Astrocyte of the hippocampus (primary cell): ENCODE measurements at places on chromosomes 7 and 10.

GRCh38 chr10:91105269-91105668 lies 115.2 kb upstream of the PCGF5 start:
- DNase-seq: no peak

DNA sequence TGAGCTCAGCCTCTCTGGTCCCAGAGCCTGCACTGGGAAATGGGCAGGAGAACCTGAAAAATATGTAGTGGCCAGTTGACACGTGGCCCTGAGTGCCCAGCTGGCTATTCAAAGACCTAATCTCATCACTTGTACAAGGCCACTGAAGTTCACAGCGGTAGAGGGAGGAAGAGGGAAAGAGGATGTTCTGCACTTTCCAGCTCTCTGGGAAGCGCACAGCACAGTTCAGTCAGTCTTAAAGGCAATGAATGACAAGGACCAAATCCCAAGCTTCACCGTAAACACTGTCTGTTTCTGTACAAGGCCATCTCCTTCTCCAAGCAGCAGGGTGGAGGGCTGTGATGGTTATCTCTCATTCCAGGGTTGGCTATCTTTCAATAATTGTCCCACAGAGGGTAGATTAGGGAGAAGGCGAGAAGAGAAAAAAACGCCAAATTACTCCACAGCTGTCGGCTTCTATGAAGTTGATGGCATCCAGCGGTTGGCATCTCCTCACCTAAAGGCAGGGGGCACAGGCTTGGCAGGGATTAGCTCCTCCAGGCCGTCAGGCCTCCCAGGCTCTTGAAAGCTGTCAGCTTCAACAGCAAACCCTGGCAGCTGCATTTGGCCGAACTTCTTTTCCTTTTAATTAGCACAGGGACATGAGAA lies 10.6 kb downstream of the SFMBT2 start:
- peak; percentile 5 for DNase-seq

DNA sequence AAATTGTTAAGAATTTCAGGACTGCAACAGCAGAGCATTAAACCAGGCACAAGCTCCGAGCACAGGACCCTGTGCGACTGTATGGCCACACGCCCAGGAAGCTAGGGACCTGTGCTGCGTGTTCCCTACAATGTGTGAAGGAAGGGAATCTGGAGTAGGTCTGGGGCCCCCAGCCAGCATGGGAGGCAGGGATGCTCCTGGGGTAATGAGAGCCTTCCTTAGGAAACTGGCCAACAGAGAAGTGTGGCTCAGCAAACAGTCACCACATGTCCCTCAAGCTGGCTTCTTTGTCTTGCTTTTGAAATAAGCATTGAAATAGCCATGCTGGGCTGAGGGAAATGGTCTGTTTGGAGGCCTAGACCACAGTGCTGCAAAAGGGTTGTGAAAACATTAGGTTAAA lies 8.2 kb downstream of the BLNK start:
- no peak for DNase-seq

DNA sequence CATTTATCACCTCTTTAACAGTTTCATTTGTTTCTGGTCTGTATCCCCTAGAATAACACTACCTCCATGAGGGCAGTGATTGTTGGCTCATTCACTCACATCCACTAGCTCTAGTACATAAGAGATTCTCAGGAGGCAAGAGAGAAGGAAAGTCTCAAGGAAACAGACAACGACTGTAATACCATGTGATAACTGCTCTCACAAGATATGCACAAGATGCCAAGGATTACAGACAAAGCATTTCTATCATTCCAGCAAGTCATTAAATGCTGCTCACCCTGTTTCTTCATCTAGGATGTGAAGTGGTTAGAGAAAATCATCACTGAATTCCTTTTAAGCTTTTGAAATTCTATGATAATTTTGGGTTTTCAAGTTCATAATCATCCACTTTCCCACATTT lies 115.3 kb downstream of the HIBADH start:
- DNase-seq: peak; percentile 33

- DNase-seq: no peak
These were observed 123.6 kb downstream of the PON1 start for GRCh38 chr7:95200741-95201140.

DNA sequence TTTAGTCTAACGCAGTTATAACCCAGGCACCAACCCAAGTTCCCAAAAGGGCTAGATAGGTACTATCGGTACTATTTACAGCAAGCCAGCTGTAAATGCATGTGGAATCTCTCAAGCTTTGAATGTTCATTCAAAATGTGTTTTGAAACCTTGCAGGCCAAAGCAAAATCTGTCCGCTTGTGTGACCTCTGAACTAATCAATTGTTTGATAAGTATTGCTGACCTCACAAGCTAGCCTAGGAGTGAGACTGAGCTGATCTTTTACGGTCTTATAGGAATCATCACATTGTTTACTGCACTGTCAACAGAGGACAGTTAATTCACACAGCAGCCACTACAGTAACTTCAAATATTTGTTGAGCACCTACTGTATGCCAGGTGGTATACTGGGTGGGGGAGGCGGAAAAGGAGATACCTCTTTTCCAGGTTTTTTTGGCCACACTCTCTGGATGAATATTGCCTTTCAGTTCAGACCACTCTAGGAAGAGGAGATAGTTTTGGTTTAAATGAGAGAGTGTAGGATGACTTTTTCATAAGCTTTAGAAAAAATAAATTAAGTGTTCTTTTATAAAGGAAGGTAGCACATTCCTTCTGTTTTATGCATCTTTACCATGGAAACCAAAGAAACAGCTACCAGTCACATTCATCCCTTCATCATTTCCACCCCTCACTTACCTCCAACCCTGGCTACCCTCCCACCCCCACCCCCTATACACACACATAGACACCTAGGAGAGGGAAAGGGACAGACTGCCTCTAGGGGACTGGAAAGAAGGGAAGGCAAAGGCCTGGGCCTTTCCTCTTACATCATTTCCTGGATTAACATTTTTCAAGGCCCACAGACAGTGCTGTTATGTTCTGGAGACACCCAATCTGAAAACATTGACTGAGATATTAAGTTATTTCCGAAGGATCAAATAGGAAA lies 2.4 kb downstream of the PAPSS2 start:
- DNase-seq: no peak

DNA sequence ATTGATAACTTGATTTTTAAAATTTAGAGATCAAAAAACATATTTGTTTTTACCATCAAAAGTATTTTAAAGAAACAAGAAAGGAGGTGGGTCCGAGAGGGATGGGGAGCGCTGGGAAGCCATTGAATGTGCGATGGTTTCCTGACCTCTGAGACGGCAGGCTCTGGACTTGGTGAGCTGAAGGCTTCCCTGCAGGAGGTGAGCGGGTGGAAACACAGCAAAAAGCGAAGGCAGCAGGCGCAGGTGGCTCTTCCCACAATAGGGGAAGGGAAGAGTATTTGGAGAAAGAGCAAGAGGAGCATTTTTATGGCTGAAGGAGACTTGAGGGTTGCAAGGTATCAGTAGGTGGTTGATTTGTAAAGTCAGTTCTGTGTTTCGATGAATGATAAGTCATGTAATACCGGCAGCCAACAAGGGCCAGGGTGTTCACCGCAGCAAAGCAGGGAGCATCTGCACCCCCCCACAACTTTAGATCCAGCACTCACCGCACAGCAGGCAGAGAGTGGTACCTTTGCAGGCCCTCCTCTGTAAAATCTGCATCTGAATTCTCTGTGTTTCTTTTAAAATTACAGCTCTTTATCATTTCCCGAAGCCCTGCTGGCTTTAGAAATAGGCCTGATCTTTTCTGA lies 10.5 kb downstream of the C10orf53 start:
- no peak for DNase-seq

- no peak for DNase-seq
These were observed 162.2 kb downstream of the TFEC start for GRCh38 chr7:115868369-115868768.

DNA sequence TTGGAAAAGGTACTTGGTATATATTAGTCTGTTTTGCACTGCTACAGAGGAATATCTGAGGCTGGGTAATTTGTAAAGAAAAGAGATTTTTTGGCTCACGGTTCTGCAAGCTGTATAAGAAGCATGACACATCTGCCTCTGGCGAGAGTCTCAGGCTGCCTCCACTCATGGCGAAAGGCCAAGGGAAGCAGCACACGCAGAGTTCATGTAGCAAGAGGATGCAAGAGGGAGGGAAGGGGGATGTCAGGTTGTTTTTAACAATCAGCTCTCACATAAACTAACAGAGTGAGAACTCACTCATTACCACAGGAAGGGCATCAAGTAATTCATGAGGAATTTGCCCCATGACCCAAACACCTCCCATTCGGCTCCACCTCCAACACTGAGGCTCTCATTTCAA lies 484.8 kb upstream of the DPP6 start:
- no peak for DNase-seq

DNA sequence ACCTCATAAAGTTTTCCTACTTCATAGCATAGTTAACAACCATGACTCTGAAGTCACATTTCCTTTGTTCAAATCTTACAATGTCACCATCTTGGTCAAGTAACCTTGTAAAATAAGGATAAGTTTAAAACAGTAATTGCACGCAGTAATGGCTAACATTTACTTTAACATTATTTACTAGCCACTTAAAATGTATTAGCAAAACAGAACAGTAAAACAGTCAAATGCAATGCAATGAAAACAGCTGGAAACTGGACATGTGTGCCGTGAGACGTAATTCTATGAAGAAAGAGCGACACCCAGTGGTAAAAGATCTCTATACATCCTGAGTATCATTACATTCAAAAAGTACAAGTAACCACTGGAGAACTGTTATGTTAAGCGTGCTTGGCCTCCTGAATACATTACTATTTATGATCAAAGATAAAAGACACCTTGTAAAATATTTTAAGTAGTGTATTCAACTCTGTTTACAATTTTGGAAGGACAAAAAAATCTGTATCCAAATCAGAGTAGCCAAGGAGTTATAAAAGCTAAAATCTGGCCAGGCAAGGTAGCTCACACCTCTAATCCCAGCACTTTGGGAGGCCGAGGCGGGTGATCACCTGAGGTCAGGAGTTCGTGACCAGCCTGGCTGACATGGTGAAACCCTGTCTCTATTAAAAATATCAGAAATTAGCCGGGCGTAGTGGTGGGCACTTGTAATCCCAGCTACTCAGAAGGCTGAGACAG lies 27.2 kb downstream of the ATE1 start:
- DNase-seq: peak; percentile 80

DNA sequence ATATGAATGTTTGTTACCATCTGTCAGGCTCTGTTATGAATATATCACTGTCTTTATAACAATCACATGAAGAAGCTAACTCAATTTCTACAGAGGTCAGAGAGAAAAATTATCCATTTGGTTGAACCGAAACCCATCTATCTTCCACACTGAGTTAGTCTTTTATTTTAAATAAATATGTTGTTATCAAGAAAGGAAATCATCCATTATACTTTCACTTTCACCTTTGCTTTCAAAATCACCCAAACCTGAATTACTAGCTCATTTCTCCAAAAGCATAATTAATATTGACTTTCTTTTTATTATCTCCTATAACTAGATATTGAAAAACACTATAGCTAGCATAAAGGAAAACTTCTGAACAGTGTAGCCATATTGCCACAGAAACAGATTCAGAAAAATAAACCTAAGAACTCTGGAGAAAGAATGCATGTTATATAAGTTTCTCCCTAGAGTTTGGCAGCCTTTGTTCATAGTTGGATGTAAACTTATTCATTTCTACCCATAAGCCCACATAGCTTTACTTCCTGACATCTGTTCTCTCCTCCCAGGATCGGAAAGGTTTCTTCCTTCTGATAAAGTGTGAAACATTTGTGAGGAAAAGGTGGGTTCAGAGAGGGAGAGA lies 66.0 kb downstream of the NPSR1 start:
- no peak for DNase-seq

DNA sequence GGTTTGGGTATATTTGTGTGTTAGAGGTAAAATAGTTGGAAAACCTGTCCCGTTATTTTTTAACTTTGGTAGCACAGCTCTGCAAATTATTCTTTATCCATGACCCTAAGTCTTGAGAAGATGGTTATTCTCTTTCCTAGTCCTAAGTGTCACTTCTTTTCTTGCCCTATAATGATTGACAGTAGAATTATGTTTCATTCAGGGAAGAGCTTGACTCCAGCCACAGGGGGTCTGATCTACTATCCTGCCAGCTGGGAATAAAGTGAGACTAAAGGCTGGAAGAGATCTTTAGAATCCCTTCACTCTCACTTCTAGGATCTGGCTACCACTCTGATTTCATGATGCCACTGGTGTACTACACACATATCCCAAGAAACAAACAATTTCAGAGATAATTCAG lies 90.4 kb downstream of the PHTF2 start:
- no peak for DNase-seq

DNA sequence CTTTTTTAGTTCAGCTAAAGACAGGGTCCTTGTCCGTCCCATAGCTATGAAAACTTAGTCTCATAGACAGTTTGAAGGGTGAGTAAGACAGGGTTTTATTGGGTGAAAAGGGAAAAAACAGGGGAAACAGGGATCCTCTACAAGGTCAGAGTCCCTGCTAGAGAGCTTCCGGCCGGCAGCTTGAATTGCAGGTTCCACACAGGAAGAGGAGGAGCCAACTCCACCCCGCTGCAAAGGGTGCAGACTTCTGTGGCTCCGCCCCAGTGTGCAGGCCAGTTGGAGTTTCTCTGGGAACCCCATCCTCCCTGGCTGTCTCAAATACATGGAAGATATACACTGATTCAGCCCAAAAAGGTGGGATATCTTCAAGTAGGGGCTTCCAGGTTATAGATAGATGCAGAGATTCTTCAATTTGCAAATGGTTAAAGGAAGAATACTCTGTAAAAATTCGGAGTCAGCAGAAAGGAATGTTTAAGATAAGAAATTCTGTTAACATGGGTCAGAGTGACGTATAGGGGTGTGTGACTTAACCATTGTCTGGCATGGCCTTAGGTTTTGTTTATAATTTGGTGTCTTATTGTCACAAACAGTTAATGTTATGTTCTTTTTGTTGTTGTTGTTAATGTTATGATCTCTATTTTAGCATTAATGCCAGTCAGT lies 34.6 kb upstream of the HECW1 start:
- no peak for DNase-seq

- DNase-seq: no peak
These were observed 757.0 kb upstream of the C7orf33 start for GRCh38 chr7:147833557-147833956.

DNA sequence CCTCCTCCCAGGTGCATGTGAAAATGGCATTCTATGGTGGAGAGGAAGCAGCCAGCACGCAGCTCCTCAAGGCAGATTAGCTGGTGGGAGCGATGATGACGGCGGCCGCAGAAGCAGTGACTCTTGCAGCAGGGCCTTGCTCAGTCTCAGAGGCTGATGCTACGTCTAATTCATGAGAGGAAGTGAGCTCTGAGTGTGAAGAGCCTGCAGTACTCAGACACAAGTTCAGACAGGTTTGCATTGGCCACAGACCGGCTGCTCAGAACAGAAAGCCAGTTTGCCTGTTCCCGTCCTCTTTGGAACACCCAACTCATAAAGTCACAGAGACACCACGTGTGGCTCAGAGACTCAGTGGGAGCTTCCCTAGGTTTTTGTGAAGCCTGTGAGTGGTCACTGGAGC lies 136.5 kb downstream of the ADARB2 start:
- DNase-seq: no peak

- no peak for DNase-seq
These were observed 11.6 kb upstream of the ADCK2 start for GRCh38 chr7:140661124-140661523.

DNA sequence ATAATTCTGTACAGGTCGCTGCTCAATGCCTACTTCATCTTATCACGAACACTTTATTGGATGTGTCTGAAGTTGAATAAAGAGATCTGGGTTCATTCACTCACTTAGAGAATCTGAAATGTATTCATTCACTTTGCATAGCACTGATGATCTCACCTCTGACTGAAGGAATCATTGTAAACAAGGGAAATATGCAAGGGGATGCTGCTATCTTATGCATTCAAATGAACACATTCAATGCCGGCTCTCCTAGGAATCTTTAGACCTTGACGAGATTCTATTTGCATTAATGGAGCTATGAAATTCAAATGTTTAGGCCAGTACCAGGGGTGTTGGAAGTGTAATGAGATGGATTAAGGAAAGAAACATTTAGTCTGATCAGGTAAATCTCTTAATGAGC lies 200.6 kb upstream of the COBL start:
- no peak for DNase-seq
